Vagina (tissue), 2 donors: ENCODE measurements at places on chromosomes 4 and X.

DNA sequence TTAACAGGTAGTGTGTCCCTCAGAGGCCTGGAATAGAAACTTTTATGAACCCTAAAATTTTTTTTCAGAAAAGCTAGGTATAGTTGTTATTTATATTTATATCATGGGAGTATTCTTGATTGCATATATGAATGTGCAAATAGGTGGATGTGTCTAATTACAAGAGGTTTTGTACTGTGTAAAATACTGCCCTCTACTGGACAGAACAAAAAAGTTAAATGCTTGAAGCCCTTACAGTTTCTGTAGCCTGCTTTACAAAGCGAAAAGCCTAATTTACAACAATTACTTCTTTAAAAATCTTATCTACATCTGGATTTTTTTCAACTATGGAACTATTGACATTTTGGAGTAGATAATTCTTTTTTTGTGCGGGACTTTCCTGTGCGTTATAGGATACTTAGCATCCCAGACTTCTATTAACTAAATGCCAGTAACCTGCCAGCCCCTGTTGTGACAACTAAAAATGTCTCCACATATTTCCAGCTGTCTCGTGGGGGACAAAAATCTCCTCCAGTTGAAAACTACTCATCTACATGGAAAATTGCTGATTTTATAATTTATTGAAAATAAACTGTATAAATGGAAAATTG lies 35.1 kb downstream of the ENPEP start:
- DNase-seq: no peak

DNA sequence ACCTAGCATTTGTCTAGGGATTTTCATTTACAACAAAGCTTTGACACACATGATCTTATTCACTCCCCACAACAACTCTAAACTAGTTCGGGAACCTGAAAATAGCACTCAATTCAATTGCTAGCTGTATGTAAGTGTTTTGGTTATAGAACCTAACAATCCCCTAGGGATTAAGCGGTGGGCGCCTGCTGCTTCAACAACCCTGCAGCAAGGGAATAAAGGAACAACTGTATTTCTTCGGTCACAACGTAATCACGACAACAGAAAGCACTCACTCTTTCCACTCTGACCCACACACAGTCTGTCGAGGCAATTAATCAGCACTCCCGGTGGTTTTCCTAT lies 674 bp upstream of the DIAPH2 start:
- DNase-seq: no peak

- DNase-seq: no peak
These were observed 215.3 kb upstream of the TTC29 start for GRCh38 chr4:147160908-147161513.

DNA sequence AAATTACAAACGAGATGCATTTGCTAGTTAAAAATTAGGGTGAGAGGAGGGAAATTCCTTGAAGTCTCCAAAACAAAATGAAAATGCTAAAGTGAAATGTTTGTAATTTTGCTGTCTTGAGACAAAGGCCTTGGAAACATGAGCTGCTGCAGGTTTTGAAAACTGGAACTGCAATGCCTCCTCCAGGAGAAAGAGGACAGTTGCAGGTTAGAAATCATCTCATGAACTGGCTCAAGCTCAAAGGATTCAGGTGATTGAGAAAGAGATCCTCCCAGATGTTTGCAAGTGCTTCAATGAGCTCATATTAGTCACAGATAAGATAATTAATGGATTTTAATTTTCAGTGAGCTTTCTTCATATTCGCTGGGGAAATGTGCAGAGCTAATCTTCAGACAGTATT lies 32.4 kb downstream of the SMPX start:
- DNase-seq: no peak

GRCh38 chrX:36214924-36215323 lies 295.4 kb downstream of the CFAP47 start:
- no peak for DNase-seq

DNA sequence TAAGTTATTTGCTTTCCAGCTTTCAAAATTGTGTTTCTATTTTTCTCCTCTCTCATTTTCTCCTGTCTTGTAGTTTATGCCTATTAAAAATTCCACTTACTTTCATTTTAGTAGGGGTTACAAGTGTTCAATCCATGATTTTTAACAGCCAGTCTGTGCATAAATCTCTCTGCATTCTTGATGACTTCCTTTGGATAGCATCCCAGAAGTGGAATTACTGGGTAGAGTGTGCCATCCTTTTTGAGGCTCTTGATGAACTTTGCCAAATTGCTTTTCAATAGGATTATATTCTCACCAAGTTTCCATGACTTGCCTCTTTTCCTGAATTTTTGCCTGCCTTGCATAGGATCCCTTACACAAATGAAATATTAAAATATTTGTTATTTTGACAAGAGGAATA lies 58.5 kb downstream of the DIPK2B start:
- no peak for DNase-seq

- no peak for DNase-seq
These were observed 66.8 kb upstream of the SMAD1 start for GRCh38 chr4:145414841-145415240.

DNA sequence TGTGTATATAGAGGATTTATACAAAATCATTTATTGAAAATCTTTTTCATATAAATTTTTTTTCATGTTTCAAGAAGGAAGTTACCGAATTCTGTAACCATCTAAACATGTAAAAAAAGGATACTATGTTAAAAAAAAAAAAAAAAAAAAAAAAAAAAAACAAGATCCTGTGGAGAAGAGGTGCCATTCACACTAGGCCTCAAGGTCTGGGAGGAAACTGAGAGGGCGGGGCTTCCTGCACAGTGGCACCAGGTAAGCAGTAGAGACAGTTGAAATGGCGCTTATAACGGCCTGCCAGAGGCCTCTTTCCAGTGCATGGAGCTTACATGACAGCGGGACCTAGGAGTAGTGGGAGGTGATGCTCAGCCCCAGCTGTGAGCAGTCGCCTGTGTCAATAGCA lies 17.5 kb downstream of the TRAPPC2 start:
- no peak for DNase-seq

- no peak for DNase-seq
These were observed 894.8 kb upstream of the EPHA5 start for GRCh38 chr4:66564901-66565651.

GRCh38 chrX:861340-861890 lies 230.8 kb downstream of the SHOX start:
- DNase-seq: no peak

DNA sequence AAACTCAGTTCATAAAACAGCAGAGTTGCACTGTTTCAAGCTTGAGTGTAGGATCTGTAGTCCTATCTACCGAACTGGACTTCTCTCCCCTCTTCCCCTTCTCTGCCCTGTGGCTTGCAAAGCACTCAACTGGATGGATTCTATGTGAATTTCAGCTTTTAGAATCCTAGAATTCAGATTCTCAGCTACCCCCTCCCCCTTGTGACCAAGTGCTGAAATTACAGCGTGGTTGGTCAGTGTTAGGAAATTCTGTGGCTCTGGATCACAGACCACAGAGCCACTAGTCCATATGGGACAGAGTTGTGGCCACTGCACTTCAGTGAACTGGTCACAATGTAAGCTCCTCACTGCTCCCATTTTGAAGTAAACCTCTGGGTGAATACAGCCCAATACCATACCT lies 64.6 kb upstream of the TRPC5 start:
- DNase-seq: no peak

DNA sequence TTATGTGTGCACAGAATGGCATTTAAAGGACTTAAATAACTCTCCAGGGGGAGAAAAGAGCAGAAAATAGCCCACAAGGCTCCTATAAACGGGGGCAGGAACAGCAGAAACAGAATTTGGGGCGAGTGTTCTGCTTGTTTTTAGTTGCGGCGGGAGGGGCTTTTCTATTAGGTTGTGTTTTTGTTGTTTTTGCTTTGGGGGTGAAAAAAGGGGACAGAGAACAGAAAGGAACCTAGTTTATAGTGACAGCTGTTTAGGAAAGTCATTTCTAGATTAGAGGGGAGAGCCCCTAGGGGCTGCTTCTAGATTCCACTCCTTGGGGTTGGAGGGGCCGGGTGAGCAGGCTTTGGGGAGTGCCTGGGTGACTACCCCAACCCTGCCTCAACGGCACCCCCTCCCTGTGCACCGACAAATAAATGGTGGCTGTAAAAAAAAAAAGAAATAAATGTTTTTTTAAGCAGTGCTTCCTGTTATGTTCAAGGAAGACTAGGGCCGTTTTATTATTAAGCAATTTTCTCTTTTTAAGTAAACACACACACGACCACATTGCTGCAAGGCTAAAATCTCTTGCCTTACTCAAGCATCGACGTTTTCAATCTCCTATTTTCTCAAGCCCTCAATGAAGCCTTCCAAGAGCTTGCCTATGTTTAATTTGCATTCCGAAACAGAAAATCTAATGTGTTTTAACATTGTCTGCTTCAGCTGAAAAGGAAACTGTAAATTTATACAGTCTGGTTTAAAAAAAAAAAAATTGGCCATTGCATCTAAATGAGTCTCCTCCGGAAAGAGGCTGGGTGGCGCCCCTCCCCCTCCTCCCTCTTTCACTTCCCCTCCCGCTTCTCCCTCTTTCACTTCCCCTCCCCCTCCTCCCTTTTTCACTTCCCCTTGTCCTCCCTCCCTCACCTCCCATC lies 123.3 kb upstream of the TBL1X start:
- no peak for DNase-seq

DNA sequence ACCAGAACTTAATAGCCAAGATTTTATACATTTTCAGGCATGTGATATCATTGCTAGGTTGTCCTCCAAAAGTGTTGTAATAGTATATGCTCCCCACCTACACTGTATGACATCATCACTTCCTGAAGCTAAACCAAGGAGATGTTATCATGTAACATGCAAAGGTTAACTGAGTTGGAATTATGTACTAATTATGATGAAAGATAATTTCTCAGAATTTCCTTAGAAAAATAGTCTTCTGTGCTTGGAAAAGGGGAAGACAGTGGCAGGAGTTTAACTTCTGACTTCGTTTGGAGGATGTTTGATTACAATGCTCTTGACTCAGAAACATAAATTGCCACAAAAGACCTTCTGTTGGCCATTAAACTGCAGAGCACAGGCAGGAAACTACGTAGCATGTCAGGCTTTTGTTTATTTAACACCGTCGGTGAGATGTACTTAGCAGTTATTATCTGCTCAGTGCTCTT lies 83.6 kb upstream of the GUCY1A1 start:
- DNase-seq: no peak

DNA sequence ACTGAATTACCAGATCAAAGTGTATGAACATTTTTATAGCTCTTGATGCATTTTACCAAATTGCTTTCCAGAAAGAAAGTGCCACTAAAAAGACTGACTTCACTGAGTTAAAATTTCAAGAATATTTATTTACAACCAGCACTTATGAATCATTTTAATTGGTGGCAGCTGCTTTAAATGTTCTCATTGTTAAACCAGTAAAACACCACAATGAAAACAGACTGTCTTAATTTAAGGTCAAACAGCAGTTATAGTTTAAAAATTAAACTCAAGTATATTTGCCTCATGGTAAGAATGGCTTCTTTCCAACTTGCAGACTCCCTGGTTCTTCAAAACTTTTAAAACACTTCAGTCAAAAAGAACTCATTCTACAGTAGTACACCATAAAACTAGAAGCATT lies 36.9 kb downstream of the AMMECR1 start:
- no peak for DNase-seq

- no peak for DNase-seq
These were observed 115.4 kb upstream of the NAP1L5 start for GRCh38 chr4:88813013-88813412.

GRCh38 chrX:46866726-46867125 lies 29.9 kb downstream of the RP2 start:
- DNase-seq: no peak

DNA sequence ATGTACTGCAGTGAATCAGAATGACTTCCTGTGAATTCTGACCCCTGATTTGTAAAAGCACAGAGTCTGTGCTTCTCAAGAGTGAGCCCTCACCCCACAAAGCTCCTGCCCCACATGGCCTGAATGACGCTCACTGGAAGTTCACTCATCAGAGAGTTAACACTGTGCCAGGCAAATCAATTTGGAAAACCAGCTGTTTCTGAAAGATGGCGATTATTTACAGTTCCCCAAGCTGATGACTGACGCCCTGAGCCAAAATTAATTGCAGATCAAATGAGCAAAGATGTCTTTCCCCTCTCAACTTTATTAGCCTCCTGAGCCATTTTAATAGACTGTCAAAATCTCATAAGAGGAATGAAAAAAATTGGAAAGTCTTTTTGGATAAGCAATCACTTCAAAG lies 118.0 kb downstream of the SLC2A9 start:
- no peak for DNase-seq

- no peak for DNase-seq
These were observed 63.0 kb upstream of the STOX2 start for GRCh38 chr4:183842129-183842528.

- no peak for DNase-seq
These were observed 133.3 kb upstream of the PJA1 start for GRCh38 chrX:69298466-69299140.

- DNase-seq: no peak
These were observed 269.6 kb downstream of the GBA3 start for GRCh38 chr4:22962295-22962694.

DNA sequence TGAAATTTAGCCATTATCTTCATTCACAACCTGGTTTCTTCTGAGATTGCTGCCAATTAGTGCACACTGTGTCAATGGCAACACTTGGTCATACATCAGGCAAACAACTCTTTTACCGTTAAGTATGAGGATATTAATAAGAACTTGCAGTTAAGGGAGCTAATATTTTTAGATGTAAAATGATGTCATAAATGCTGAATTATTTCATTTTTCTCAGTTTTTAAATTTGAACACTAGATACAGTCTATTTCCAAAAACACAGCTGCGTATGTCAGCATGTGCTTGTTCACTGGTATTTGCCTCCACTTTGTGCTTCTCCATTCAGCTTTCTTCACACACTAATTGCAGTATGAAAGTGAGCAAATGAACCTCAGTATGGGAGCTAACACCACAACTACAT lies 1.6 kb downstream of the KLHL13 start:
- no peak for DNase-seq

DNA sequence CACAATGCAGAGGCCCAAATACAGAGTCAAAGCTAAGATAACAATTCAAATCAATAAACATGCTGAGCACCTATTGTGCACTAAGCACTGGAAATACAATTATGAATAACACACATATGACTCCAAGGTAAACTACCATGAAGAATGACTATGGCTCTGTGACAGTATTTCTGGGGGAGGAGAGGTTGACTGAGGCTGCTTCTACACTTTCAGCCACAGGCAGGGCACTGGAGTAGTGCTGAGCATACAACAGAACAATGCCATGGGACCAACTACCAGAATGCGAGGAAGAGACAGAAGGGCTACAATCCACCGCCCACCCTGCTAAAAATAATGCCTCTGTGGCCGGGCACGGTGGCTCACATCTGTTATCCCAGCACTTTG lies 13.7 kb downstream of the TEC start:
- DNase-seq: no peak

DNA sequence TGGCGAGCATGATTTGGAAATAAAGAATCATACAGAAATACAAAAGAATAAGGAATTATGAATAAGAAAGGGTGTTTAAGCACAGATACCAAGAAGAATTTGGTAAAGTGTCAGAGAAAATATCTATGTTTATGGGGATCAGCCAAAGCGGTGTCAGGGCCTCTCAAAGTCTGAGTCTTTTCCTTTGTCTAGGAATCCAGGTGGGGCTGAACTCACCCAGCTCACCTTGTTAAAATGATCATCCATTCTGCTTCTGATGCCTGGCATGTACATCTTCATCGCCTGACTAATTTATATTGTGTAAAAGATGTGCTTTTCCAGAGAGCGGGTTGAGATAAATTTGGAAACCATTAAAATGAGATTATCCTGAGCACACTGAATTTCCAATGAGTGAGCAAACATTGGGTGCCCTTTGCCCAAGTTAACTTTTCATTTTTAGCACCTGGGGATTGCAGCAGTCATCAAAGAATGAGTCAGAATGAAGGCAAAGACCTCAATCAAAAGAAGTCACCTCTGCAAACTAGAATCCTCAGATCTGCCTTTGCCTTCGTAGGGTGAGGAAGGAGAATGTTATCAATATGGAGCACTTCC lies 141.9 kb upstream of the ANXA3 start:
- no peak for DNase-seq
